Bone marrow (tissue), 2 donors: ENCODE measurements at places on chromosomes 2 and 18.

DNA sequence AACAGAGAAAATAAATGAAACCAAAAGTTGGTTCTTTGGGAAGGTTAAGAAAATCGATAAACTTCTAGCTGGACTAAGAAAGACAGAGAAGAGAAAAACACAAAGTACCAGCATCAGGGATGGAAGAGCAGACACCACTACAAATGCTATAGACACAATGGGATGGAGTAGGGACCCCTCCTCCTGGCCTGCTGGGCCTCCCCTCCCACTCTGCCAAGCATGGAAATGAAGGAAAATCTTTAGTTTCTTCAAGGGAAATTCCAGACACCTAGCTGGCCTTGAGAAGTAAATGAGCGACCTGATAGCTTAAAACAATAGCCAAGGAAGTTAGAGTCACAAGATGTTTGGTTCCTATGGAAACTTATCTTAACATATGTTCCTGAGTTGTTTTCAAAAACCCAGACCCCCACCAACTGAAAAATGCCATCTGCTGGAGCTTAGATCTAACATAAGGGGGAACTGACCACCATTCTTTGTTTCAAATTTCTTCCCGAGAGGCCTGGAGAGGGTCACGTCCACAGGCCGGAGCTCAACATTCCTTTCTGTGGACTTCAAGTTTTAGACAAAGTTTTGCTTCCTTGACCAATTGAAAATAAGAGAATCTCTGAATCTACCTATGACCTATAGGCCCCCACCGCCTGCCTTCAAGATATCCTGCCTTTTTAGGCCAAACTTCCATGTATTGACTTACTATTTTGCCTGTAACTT, 101.9 kb downstream of the BIN1 start:
- no peak for DNase-seq

DNA sequence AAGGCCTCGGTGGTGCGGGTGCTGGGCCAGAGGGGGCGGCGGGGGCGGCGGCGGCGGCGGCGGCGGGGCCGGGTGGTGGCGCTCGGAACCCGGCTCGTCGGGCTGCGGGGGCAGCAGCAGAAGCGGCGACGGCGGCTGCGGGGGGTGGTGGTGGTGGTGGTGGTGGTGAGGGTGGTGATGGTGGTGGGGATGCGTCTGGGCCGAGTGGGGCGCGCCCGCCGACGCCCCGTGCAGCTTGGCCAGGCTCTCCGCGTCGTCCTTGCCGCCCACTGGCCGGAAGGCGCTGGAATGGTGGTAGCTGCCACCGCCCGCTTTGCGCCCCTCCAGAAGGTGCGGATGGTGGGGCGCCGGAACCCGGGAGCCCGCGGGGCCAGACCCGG, 4.4 kb downstream of the SKOR2 start:
- no peak for DNase-seq

DNA sequence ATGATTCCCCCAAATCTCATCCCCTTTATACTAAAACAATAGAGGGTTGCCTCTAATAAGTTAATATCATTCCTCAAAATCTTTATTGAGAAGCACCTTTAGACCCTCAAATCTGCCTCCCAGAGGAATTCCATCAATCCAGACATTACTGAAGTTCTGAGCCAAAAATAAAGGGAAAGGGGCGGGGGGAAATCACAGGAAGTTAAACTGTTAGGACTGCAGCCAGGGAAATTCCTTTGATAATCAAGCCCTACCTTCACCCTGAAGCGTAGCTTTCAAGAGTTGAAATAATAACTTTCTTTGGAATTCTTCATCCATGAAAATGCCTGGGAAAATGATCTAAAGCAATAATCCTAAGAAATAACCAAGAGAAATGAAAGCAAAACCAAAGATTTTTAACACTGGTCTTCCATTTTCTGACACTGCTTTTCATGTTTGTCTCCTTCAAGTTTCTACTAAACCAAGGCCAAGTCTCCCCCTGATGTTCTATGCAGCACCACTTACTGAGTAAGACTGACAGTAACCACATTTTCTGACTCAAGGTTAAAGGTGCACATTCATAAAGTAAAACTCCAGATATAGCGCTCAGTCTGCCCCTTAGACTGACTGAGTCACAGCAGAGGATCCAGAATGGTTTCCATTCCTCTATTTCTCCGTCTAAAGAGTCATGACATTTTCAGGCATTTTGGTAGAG, 78.2 kb downstream of the TCF4 start:
- no peak for DNase-seq

DNA sequence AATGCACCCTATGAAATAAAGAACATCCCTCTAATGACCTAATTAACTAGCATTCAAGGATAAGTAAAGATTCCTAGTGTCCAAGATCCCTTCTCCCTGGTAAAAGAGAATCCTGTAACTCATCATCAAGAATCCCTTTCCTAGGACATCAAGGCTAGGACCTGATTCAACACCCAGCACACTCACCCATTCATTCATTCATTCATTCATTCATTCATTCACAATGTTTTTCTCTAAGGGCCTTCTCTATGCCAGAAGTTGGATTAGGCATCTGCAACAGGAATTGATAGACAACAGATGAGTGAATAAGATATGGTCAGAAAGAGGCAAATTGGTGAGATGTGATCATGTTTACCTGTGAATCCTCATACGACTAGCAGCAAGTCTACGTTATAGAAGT, 126.8 kb downstream of the OSR1 start:
- DNase-seq, result no peak

DNA sequence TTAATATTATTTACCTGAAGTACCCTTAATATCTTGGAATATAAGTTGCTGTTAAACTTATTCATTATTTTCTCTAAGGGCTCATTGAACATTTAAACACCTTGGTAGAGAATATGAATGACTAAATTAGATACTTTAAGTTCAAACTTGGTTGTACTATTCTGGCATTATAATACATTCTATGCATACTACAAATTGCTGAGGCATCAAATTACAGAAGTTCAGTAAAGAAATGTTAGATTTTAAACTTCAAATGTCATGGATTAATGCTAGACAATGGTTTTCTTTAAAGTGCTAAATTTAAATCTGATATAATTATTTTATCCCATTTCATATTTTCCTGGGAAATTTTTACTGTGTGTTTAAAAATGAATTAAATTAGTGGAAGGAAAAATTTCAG, 63.1 kb downstream of the CDCA7 start:
- DNase-seq, result no peak

- no peak for DNase-seq
Observed at GRCh38 chr2:68436270-68436669, 30.8 kb downstream of the FBXO48 start.

DNA sequence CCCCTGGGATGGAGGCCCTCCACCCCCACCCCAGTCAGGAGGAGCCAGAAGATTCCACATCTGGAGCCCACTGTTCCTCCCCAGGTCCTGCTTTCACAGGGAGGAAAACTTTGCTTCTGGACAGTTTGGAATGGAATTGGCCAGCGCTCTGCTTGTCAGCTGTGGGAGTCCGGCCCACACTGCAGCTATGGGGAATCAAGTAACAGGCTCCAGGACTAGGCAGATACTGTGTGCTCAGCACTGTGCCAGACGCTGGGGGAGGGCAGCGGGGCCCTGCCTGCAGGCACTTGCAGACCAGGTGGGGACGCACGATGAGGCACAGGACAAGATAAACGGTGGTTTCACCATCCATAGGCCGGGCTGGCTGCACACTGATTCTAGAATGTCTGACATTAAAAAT, 114.0 kb downstream of the STPG4 start:
- DNase-seq, result no peak

GRCh38 chr2:230226051-230226551, 565 bp downstream of the SP140 start:
- no peak for DNase-seq

DNA sequence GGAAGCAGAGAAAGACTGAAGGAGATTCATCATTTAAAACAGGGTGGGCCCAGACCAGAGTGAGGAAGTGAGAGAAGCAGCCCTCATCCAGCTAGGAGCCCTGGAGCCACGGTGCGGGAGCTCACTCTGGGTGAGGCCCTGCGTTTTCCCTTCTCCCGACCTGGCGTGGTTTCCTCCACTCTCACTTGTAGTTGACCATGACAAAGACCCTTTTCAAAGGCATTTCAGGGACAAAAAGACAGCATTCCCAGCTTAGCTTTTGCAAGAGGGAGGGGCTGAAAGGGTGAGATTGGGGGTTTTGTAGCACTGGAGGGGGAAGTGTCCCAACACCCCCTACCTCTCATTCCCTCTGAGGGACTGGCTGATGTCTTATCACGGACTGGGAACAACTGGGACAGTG, 56.6 kb downstream of the TRPM8 start:
- DNase-seq, result no peak

DNA sequence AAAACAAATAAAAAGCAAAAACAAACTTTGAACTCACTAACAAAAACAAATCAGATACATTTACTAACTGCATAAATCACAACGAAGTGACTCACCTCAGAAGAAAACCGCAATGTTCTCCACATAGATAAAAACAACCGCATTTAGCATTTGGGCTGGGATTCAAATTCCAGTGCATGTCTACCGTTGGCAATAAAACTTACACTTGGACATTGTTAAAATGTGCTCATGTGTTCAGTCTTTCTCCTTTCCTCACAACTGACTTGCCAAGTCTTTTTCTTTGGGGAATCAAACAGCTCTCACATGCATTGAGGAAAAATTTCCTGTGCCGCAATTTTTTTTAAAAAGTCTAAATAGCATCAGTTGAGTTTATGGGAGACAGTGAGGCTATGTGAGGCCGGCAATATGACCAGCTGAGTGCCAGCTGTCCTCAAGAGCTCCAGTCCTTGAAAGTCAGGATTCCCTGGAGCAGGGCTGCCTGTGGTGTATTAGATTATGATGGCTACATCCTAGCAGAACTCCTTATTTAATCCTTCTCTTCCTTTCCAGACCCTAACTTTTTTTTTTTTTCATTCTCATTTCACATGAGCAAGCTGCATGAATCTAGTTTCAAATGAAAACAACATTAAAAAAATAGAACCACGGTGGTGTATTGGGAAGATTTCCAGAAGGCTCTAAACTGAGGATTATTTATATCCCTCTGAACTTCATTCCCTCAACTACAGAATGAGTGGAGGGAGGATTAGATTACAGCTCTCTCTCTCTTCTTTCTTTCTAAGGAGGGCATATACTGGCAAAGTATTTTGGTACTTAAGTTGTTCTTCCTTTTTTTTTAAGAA, 70.2 kb upstream of the MEIS1 start:
- no peak for DNase-seq

DNA sequence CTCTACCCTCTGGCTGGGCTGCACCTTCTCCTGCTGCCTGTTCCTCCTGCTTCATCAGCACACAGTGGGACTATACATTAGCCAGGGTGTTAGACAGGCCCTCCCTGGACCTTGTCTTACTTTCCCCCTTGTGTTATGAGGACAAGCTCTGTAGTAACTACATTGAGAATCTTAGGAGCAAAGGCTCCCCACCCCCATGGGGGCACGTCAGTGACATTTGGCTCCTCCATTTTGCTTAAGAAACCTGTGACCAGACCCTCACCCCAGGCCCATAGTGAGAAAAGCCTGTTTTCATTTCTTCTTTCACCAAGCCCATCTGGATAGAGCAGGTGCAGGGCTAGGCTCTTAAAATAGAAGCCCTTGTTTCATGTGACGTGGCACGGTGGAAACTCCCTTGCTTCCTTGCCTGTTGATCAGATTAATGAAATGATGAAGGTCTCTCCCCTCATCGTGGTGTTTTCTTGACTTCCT, 146.7 kb downstream of the RPIA start:
- DNase-seq, result no peak

GRCh38 chr2:149291881-149292280, 38.5 kb upstream of the LYPD6 start:
- DNase-seq, result no peak

DNA sequence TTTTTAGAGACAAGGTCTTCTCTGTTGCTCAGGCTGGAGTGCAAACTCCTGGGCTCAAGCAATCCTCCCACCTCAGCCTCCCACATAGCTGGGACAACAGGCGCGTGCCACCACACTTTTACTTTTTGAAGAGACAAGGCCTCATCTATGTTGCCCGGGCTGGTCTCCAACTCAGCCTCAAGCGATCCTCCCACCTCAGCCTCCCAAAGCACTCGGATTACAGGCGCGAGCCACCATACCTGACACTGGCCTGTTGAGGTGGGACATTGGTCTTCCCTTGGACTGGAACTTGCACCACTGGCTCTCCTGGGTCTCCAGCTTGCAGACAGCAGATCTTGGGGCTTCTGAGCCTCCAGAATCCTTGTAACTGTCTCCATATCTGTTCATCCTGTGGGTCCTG, 75.6 kb downstream of the NDUFA10 start:
- DNase-seq, result no peak

DNA sequence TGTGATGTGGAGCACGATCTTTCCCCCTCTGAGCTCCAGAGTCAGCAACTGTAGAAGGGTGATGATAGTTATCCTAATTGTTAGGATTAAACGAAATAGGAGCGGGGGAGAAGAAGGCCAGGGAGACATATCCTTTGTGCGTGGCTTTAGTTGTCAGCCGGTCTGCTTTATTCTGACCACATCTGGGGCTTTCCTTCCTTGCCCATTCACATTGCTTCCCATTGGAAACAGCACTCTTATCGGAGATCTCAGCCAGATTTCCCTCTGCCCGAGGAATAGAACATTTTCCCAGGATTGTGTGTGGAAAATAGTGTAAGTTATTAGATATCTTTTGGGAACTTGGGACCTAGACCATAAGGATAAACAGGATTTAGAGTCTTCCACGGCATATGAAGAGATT, 1.5 kb downstream of the RALB start:
- DNase-seq, result no peak

DNA sequence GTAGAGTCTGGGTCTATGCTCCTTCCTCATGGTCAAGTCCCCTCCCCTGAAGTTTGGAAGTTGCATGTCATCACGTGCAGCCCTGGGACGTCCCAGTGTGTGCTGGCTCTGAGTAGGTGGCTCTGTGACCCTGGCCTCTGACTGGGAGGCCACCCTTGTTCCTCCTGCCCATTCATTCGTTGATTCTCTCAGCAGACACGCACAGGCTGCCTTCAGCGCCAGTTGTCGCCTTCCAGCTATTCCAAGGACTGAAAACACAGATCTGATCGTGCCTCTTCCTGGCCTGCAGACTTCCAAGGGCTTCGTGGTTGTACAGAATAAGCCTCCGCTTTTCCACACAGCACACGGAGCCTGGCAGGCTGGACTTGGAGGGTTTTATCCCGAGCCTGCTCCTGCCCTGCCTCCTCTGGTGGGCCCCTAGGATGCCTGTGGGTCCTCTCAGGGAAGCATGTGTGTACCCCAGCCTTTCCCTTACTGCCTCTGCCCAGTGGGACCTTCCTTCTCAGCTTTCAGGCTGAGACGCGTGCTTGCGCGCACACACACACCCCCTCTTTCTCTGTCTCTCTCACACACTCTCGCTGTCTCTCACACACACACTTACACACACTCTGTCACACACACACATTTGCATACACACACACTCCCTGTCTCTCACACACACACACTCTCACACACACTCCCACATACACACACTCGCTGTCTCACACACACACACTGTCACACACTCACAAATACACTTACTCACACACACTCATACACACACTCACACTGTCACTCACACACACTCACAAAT, 17.7 kb downstream of the SH3BP4 start:
- DNase-seq, result no peak
